Transverse colon (tissue), 4 donors: ENCODE measurements at places on chromosomes 6 and 20.

DNA sequence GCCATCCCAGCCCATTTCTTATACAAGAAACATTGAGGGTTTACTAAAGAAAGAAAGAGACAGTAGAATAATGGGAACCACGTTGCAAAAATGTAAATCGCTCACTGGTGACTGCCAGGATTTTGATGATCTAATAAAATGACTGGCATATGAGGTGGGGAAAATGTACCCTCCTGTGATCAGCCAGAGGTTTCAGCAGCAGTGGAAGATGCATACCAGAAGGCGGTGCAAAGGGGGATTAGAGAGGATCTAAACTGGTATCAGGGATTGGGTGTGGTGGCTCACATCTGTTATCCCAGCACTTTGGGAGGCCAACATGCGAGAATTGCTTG lies 60.8 kb upstream of the DDR1 start:
- no peak for DNase-seq

DNA sequence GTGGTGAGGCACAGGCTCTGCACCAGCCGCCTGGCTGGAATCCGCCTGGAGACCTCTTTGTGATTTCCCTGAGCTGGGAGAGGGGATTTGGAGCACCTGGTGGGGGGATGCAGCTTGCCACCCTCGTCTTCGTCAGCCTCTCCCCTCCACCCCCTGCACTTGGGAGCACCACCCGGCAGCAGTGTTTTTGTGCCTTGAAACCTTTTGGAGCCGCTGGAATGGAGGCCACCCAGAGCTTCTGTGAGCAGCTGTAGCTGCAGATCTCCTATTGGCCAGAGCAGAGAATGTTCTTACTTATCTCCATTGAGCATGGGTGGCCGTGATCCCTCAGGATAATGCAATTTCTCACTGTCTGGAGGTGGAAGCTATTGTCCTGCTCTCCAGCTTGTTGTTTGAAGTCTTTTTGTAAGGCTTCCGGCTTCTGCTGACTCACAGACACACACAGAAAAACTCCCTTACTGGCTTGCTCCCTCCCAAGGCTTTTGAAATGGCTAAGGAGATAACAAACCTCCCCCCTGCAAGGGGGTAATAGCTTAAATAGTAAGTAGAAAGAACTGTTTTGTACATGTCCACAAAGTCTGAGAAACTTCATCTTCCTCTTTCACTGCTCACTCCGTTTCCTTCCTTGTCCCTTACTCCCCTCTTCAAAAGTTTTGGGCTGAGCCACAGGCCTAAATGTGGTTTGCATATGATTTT lies 271.2 kb downstream of the PRL start:
- DNase-seq = no peak

GRCh38 chr6:39231521-39232243 lies 2.4 kb upstream of the KCNK5 start:
- DNase-seq = no peak

- no peak for DNase-seq
Measured at GRCh38 chr6:95087394-95088097, 489.8 kb upstream of the MANEA start.

- no peak for DNase-seq
Measured at GRCh38 chr6:125831659-125832058, 40.9 kb downstream of the NCOA7 start.

- DNase-seq = no peak
Measured at GRCh38 chr6:90863043-90863442, 276.2 kb upstream of the MAP3K7 start.

DNA sequence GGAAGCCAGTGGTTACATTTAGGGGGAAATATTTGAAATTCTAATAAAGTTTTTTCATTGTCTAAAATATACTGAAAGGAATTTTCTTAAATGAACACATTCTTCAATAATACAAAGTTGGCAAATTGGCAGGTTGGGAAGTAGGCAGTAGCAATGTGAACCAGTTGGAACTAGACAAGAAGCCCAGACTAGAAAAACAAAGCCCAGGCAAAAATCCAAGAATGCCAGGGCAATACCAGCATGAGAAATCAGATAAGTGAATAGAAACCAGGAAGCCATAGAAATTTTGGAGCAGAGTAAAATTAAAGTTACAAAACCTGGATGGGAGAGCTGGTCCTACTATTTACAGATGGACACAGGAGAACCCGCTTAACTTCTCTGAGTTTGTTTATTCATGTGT lies 52.2 kb downstream of the TPBG start:
- DNase-seq = no peak

DNA sequence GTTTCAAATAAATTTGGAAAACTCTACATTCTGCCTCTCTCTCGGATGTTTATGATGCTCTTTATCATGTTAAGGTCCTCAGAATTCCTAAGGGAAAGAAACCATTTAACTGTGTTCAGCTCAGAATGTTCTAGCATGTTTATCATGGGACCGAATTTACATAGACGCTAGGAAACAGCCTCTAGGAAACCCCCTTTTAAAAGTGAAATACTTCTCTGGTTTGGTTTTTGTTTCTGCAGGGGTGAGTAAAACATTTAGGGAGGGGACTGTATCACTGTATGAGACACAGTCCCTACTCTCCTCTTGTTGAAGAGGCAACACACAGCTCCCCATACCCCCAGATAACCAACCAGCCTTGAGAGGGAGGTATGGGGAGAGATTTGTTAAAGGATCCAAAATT lies 267.6 kb upstream of the SUPT3H start:
- no peak for DNase-seq

DNA sequence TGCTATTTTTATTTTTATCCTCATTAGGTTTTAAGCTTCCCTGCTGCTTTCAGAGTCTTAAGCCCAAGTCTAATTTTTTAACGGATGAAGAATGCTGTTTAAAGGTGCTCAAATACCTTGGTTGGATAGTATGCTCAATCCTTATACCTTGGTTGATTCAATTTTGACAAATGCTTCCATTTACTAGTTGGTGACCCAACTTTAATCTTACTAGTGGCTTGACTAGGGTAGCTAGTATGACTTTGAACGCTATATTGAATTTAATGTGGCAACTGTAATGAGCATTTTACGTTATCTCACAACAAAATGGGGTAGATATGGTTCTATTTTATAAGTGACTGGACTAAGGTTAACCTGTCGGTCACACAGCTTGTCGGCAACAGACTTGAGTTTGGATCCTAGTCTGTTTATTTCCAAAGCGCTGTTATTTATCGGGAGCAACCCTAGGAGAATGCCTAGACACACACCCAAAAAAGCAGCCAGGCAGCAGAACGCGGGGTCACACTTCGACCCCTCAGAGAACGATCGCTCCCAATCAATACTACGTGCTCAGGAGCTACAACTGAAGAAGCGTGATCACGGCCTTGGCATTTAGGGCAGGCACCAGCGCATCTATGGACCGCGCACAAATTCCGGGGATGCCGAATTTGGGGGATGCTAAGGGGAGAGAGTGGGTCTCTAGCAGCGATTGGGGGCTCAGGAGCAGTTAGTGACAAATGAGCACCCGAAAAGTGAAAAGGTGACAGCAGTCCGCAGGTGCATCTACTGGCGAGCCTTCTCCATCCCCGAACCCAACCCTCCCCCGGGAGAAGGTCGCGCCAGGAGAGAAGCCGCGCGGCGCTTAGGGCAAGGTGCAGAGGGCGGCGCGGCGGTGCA lies 586 bp upstream of the ALDH5A1 start:
- no peak for DNase-seq

- peak; percentile 33 for DNase-seq
Measured at GRCh38 chr20:49420811-49421295, 61.6 kb downstream of the KCNB1 start.

- DNase-seq = no peak
Measured at GRCh38 chr6:23957017-23957416, 169.0 kb upstream of the NRSN1 start.

DNA sequence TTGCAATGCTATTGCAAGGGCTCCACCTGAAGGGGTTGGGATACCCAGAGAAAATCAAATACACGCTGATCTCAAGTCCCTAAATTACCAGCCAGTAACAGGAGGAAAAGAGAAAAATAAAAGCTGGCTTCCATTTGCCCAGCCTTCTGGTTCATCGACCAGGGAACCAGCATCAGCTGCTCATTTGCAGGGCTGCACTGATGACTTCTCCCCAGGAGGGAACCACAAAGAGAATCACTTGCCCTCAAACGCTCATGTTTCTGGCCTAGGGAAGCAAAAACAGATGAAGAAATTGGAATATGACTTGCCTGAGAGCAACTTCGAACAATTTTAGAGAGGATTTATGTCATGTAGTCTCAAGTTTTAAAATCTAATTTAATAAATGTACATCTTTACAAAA lies 119.7 kb downstream of the SH3BGRL2 start:
- DNase-seq = no peak
